T-cell (primary cell): ENCODE measurements at places on chromosomes 3 and 15.

- DNase-seq, result no peak
Observed at GRCh38 chr3:99471353-99472323, 166.8 kb upstream of the COL8A1 start.

- no peak for DNase-seq
Observed at GRCh38 chr3:4600493-4600892, 107.3 kb downstream of the ITPR1 start.

DNA sequence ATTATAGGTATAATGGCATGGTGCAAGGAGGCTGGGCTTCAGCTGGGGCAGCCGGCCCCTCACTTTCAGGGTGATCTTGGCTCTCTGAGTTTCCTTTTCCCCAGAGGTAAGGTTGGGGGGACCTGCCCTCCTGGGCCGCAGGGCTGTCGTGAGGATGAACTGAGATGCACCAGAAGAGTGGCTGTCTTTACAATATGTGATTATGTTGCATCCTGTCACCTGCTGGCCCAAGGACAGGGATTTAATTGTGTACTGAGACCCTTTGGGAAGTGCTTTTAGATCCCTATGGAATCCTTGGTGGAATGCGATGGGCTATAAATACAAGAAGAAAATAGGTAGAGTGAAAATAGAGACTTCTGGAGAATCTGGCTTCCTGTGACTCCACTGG, 22.1 kb downstream of the ANAPC13 start:
- DNase-seq, result no peak

- peak; percentile 83 for DNase-seq
Observed at GRCh38 chr3:16511681-16512434, 1.6 kb downstream of the RFTN1 start.

- DNase-seq, result peak; percentile 72
Observed at GRCh38 chr15:74620636-74621545, 5.3 kb downstream of the CLK3 start.

DNA sequence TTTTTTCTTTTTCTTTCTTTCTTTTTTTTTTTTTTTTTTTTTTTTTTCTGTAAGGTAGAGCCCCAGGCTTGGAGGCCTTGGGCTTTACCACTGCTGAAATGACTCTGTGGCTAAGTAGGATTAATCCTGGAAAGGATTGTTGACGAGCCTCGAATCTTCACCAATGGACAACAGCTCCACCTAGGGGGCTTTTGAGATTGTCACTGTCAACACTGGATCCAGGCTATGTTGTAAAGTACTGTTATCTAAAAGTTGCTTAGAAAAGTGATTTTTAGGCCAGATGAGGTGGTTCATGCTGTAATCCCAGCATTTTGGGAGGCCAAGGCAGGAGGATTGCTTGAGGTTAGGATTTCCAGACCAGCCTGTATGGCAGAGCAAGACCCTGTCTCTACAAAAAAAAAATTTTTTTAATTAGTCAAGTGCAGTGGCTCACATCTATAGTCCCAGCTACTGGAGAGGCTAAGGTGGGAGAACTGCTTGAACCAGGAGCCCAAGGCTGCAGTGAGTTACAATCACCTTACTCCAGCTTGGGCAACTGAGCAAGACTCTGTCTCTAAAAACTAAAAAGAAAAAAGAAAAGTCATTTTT, 41.6 kb downstream of the KLHL18 start:
- DNase-seq, result peak; percentile 23

GRCh38 chr3:57227930-57228751, 612 bp downstream of the APPL1 start:
- peak; percentile 22 for DNase-seq

DNA sequence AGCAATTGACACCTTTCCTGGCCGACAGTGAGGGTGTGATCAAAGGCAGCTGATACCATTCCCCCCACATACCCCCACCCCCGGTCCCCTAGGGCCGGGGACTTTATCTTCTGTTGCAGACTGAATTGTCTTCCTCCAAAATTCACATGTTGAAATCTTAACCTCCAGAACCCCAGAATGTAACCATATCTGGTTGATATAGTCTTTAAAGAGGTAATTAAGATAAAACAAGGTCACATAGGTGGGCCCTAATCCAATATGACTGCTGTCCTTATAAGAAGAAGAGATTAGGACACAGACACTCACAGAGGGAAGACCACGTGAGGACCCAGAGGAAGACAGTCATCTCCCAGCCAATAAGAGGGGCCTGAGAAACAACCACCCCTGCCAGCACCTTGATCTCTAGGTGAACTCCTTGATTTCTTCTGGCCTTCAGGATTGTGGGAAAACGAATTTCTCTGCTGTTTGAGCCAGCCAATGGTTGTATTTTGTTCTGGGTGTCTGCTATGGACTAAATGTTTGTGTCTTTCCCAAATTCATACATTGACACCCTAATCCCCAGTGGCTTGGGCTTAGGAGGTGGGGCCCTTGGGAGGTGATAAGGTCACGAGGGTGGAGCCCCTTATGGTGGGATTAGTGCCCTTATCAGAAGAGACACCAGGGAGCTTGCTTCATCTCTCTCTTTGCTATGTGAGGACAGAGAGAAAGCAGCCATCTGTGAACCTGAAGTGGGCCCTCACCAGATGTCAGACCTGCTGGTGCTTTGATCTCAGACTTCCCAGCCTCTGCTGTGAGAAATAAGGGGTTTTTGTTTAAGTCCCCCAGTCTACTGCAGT, 144.0 kb downstream of the CHSY1 start:
- DNase-seq, result no peak

DNA sequence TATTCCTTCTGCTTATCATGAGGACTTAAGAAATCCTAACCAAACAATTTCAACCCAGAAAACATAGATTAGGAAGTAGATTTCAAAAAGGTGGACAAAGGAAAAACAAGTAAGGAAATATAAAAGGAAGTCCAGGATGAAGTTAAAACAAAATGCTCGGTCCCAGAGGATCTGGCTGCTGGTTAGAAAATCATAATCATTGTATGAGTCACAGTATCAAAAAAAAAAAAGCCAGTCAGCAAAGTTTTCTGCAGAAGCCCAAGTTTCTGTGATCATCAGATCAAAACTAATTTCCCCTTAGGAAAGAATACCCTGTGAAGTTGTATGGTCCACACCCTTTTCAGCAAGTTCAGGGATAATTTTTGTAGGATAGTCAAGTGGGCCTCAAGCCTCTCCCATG, 43.0 kb upstream of the LRTM1 start:
- DNase-seq, result no peak

GRCh38 chr3:82100378-82100777, 338.9 kb upstream of the GBE1 start:
- DNase-seq, result no peak

GRCh38 chr3:169813278-169813677, 574 bp upstream of the LRRC34 start:
- DNase-seq, result no peak

DNA sequence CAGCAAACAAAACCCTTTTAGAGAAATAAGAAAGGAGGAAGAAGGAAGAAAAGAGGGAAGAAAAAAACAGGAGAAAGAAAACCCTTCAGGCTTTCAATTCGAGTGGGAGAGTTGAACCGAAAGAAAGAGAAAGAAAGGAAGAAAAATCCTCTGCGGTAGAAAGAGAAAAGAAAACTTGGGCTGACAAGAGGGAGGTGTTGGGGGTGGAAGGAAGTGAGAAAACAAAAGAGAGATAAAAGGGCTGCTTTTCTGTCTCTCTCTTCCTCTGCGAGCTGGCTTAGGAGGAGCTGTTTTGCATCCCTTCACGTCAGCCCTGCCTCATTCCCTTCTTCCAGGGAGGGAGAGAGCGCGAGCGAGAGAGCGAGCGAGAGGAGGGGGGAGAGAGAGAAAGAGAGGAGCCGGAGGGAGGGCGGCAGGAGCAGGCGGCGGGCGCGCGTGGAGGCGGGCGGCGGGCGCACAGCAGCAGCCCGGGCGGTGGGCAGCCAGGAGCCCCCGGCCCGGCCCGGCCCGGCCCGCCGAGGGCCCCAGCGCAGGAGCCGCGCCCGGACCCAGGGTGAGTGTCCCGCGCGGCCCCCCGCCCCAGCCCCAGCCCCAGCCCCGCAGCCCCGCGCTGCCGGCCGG, at the start of gene ZNF710:
Gene ZNF710, plus strand, starts transcription at position 263 of the 621 bp plus-strand sequence. CDS start 65,814 bp downstream, outside the sequence.
- DNase-seq, result no peak
